Occipital lobe (tissue), 3 donors: ENCODE measurements at places on chromosomes 12 and 14.

GRCh38 chr12:51051787-51052186 lies 3.7 kb downstream of the LETMD1 start:
- no peak for DNase-seq

GRCh38 chr12:124730455-124730932 lies 133.2 kb downstream of the SCARB1 start:
- no peak for DNase-seq

DNA sequence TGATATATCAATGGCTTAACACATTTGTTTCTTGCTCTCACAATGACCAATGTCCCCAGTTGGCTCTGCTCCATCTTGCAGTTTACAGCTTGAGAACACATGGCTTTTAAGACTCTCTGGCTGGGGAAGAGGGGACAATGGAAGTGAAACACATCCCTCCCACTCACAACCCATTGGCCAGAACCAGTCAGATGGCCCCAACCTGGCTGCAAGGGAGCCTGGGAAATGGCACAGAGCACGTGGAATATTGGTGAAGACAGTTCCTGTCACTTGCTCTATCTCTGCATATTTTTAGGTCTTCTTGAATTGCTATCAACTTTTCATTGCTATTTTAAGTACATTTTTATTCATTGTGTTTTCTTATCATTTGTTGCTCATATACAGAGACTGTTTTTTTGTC lies 345.4 kb downstream of the MED13L start:
- DNase-seq: no peak

- no peak for DNase-seq
Observed at GRCh38 chr14:21145437-21145836, 10.4 kb downstream of the OR5AU1 start.

- no peak for DNase-seq
Observed at GRCh38 chr14:20601522-20601921, 10.3 kb upstream of the RNASE12 start.

DNA sequence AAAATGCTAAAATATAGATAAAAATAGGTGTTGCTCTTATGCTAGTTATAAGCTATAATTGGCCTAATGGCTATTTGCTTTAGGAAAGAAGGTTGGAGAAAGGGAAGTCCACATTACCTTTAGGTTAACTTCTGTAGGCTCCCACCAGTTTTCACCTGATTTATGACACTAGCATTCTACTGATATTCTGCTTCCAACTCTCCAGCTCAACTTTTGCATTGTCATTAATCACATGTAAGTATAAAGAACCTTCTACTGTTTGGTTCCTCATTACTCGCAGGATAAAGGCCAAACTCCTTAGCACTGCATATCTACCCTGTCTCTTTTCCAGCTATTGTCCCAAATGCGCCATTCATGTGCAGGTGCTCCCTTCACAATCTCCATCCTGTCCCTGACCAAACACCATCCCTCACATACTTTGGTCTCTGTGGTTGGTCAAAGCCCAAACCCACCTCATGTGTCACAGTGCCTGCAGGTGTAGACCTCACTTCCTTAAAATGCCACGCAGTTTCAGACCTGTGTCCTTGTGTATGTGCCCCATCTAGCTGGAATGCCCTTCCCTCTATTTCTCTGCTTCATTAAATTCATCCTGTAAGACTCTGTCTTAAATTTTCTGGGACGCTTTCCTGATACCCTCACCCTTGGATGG lies 3.3 kb downstream of the DDHD1 start:
- DNase-seq: no peak

DNA sequence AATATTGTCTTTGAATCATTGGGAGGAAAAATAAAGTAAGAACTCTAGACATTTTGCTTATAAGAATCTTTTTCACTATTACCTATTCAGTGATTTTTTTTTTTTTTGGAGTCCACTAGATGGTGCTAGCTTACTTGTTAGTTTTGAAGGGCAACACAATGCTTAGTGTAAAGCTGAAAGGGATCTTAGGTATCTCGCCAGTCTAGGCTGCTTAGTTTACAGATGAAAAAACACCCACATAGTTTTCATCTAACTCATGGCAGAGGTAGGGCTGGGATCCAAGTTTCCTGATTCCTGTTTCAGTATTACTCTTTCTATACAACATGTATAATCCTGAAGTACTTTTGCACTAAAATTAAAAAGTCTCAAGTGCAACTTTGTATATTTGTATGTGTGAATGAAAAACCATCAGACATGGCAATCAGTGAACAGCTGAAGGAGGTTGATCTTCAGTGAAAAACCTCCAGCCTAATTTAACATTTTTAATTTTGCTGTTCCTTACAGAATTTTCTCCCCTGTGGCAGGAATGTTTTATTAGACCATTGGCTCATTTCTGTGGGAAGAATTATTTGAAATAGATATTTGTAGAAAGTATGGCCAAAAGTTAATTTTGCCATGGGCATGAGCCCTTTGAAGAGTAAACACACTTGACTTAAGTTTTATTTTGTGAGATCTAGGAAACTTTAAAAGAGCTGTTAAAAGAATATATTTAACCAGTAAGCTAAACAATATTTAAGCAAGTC lies 40.7 kb downstream of the LRRIQ1 start:
- DNase-seq: no peak

- DNase-seq: no peak
Observed at GRCh38 chr12:100737168-100737567, 57.4 kb upstream of the ANO4 start.

- peak; percentile 45 for DNase-seq
Observed at GRCh38 chr12:6869049-6870021, 2.0 kb downstream of the TPI1 start.

DNA sequence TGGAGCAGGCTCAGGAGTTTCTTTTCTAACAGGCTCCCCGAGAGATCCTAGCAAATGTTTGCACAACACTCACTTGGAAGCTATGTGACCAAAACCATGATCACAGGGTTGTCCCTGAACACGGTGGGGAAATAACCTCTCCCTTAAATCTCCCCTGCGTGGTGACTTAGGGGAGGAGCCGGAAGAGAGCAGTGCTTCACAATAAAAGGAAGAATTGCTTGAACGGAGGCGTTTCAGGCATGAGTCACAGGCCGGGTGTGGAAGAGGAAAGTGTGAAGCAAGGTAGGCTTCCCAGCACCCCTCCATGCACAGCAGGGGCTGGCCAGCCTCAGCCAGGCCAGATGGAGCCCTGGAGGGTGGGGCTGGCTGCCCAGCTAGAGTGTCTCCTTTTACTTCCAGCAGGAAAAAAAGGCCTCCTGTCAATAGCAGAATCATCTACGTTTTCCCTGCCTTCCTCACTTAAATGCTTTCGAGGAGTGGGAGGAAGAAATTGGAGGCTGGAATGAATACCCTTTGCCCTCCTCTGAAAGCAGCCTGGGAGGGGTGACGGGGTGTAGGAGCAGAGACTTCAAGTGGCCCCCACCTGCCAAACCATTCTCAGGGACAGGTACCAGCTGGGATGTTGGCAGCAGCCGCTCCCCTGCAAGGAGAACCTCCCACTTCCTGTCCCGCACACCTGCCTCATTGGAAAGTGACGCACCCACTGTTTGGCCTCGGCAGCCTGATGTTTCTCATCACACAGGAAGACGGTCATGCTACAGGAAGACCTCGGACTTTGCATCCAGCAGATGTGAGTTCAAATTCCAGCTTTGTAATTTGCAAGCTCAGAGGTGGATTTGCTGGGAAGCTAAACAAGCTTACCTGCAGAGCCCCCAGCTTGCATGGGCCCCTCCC lies 30.1 kb upstream of the PPP2R5C start:
- peak; percentile 54 for DNase-seq

GRCh38 chr14:51203881-51204280 lies 36.2 kb upstream of the TMX1 start:
- no peak for DNase-seq

DNA sequence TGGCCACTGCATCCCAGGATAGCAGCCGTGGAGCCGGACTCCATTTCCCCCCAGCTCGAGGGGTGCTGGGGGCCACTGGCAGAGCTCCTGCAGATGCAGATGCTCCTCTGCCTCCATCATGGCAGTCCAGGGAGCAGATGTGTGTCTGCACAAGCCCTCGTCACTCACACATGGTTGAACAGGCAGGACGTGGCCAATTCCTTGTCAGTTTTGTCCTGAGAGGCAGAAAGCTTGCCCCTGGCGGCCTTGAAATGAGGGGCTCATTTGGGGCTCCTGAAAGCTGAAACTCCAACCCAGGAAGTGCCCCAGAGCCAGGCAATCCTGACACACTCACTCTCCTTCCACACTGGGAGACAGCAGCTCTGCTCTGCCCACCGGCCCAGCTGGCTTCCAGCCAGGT lies 100.9 kb upstream of the C14orf180 start:
- no peak for DNase-seq

DNA sequence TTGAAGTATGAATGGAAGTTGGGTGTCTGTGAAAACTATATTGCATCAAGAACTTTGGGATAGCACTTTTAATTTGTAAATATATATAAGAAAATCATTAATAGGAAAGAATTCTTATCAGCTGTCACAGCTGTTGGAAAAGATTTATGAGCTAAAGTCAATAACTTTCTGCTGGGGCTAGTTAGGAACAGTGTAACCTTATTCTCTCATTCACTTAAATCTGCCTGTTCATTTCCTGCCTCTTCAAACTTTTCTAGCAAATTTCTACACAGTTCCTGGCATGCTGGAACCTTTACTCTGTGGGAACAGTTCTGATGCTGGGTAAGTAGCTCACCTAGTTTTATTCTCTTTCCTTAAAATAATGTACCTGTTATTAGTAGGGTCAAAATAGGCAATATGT lies 109.9 kb downstream of the SCN8A start:
- DNase-seq: no peak

- no peak for DNase-seq
Observed at GRCh38 chr12:120479458-120479857, 9.9 kb upstream of the SRSF9 start.

- DNase-seq: no peak
Observed at GRCh38 chr14:74720526-74720925, 7.6 kb downstream of the FCF1 start.

- DNase-seq: no peak
Observed at GRCh38 chr14:41280745-41281144, 325.9 kb upstream of the LRFN5 start.

DNA sequence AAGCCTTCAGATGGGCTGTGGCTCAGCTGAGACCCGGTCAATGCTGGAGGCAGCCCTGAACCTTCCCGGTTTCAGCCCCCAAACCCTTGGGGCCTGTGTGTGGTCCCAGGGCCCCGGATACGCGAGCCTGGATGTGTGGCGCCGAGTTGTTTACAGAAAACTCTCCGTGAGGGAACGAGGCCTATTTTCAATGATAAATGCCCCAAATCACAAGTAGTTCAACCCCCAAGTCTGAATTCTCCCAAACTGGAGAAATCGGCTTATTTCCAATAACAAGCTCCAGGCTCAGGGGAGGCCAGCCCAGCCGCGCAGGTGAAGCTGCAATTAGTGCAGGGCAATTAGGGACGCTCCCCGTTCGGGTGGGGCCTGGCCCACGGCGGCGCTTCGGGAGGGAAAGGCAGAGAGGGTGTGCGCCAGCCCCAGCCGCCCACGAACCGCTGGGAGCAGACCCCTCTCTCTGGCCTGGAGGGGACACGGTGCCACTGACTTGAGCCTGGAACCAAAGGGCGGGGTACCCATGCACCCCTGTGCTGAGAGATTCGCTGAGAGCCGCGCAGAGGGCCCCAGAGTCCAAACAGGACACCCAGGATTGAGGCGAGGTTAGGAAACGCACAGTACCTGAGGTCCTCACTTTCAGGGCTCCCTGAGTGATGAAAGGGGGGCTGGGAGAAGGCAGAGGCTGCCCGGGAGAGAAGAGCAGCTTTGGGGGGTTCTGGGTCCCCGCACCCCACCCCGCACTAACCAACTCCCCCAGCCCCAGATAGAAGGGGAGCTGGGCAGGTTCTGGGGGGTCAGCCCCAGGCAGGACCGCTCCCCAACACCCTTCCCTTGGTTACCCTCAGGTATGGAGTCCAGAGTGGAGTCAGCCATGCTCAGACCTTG lies 14.2 kb upstream of the ANKRD9 start:
- DNase-seq: no peak

DNA sequence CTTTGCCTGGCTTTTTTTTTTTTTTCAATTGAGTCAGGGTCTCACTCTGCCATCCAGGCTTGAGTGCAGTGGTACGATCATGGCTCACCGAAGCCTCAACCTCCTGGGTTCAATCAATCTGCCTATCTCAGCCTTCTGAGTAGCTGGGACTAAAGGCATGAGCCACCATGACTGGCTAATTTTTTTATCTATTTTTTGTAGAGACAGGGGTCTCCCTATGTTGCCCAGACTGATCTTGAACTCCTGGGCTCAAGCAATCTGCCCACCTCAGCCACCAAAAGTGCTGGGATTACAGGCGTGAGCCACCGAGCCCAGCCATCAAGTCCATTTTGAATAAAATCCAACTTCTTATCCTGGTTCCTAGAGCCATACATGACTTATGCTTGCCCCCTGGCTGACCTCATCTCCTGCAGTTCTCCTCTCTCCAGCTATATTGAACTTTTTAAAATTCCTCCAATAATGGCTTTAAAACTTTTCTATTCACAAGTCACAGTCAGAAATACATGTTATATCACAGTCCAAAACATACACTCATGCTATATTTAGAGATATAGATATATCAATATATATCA lies 10.4 kb upstream of the RND1 start:
- DNase-seq: no peak

DNA sequence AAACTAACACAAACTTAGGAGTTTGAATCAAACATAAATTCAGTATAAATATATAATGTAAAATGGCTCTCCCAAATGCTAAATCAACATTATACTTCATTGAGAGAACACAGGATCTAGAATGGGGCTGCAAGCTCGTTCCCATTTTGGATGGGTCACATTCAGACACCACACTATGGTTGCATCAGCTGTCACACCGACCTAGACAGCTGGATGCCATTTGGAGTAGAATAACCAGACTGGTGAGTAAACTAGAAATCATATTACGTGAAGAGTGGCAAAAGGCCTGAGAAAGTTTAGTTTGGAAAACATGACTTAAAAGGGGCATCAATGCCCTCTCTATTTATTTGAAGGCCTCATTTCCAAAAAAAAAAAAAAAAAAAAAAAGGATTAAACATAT lies 430.4 kb downstream of the NPAS3 start:
- DNase-seq: no peak

GRCh38 chr12:80291108-80291754 lies 152.8 kb upstream of the PTPRQ start:
- no peak for DNase-seq

DNA sequence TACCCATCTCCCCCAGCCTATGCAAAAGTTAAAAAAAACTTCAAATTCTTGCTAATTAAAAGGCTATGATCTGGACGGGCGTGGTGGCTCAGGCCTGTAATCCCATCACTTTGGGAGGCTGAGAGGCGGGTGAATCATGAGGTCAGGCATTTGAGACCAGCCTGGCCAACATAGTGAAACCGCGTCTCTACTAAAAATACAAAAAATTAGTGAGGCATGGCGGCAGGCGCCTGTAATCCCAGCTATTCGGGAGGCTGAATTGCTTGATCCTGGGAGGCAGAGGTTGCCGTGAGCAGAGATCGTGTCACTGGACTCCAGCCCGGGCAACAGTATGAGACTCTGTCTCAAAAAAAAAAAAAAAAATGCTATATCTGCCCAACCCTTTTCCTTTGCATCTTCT lies 925.4 kb downstream of the GALC start:
- DNase-seq: no peak

DNA sequence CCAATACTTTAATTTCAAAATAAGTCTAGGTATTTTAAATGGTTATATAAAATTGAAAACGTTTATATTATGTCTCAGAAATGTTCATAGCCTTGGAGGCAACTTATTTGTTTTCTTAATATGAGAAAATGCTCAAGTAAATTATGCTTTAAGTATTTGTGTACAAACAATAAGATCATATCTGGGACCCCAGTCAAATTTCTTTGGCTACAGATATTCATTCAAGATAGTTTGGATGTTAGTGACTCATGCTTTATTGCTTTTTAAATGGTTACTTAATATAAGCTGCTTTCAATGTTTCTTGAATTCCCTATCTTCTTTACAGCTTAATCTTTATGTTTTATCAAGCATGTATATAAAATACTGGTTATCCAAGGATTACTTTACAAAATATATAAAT lies 291.3 kb downstream of the KCNC2 start:
- DNase-seq: no peak
